ENCODE measurements at places on chromosomes 6 and 20.

GRCh38 chr20:29443819-29444218 is 1813.6 kb upstream of the DEFB115 start:
- no peak for DNase-seq

- no peak for DNase-seq
These were observed 125.8 kb upstream of the SRSF6 start for GRCh38 chr20:43331906-43332305.

DNA sequence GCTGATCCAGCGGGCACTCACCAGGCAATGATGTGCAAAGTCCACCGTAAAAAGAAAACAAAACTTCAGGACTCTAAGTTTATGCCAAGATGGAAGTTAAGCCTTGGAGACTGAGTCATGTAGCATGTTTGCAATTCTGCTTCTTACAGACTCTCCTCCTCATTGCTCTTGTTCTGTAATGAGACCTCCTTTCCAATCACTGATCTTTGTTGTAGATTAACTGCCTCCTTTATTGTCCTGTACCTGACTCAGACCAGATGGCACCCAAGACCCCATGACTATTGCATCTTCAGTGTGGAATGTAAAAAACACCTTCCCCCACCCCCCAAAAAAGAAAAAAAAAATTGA is 11.2 kb downstream of the NEU1 start:
- no peak for DNase-seq

DNA sequence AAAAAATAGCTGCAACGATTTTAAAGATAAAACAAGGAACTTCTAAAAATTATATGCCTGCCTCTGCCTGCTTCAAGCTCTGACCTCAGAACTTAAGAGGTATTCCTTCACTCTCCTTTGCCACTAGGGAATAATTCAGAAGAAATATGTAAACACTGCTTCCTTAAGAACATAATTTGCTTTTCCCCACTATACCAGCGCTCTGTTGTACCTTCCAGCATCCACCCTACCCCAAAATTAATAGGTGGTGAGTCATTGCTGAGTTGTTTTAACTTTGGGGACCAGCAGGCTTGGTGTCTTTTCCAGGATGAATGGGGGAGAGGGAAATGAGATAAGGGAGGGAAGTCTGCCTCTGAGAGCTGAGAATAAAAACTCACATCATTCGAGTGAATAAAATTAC is 107.7 kb upstream of the ATXN1 start:
- no peak for DNase-seq

DNA sequence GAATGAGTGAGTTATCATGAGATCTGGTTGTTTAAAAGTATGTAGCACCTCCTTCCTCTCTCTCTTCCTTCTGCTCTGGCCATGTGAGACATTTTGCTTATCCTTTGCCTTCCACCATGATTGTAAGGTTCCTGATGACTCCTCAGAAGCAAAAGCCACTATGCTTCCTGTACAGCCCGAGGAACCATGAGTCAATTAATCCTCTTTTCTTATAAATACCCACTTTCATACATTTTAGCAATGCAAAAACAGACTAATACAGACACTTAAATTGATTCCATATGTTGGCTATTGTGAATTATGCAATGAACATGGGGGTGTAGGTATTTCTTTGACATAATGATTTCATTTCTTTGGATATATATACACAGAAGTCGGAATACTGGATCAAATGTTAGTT is 792.8 kb upstream of the EYS start:
- no peak for DNase-seq

All from SW480 (cell line).